ENCODE measurements at places on chromosomes 16 and 17.

- no peak for DNase-seq
Measured at GRCh38 chr17:49041527-49041926, 44.3 kb downstream of the IGF2BP1 start.

DNA sequence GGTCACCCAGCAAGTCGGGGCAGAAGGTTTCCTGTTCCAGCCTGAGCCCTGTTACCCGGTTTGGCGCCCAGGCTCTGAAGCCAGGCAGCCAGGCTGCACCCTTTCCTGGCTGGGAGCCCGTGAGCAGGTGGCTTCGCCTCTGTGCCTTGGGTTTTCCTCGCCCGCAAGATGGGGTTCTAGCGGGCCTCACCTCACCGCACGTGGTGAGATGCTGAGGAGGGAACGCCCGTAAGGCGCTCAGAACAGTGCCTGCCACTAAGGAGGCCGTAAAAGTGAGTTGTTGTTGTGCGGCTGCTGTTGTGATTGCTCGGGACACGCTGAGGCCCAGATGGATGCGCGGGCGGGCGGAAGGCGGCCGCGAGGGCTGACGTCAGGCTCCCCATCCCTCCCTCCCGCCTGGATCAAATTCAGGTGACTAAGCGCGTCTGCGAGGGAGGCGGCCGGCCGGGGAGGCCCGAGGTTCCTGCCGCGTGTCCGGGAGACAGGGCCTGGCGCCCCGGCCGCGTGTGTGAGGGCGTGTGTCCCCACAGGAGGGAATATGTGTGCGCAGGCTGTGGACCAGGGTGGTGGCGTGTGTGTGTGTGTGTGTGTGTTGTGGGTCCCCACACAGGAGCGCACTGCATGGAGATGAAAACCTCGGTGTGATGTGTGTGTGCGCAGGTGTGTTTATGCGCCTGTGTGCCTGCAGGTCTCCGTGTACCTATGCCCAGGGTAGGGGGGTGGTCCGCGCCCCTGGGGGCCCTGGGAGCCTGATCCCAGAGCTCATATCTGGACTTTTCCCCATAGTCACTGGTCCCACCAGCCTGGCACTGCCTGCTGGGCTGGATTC is 4.3 kb downstream of the CAMKK1 start:
- DNase-seq, result no peak

DNA sequence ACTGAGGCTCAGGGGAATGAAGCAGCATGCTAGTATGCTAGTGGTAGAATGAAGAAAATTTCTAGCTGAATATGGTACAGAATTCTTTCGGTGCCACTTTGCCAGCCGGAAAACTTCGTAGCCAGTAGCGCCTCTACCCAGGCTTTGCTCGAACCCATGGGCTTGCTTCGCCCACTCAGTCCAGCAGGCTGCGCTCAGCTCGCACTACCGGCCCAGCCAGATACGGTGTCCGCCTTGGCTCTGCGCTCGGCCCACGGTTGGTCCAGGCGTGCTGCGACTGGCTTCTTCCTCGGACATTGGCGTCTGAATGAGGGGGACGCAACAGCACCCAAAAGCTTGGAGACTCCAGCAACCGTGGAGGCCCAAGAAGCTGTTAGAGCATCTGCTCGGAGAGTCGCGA is 372.5 kb upstream of the CDH8 start:
- no peak for DNase-seq

DNA sequence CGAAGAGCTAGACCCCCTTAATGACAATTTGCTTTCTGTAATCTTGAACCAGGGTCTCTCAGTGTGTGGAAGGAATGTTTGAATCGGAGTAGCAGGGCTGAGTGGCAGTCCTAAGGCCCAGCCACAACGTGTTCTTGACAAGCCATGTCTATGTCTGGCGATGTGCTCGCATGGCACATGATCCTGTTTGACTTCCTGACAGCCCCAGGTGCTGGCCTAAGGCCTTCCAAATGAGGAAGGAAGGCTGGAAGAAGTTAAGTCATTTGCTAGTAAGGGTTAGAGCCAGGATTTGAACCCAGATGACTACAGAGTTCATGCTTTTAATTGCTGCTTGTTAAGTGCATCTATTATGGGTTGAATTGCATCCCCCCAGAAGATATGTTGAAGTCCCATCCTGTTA is 486.7 kb downstream of the MAF start:
- no peak for DNase-seq

GRCh38 chr16:1129106-1129960 is 23.6 kb upstream of the CACNA1H start:
- no peak for DNase-seq

DNA sequence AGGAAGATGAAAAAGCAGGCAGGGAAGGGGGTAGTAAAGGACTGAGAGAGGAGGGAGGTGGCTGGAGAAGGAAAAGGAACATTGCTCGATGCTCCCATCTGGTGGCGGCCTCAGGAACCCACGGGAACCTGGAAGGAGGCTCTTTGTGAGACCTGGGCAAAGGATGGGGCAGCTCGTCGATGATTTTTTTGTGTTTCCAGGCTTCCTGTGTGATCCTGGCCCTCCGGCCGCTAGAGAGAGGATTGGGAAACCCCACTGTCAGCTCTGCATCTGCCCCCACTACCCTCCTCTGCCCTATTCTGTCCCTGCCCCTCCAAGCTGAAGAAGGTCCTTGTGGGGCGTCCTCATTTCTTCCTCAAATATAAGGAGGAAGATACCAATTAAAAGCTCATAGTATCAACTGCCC is 6.6 kb downstream of the WFIKKN2 start:
- no peak for DNase-seq

- DNase-seq, result no peak
Measured at GRCh38 chr16:10261077-10261476, 78.8 kb upstream of the GRIN2A start.

- DNase-seq, result no peak
Measured at GRCh38 chr17:4584101-4584916, at the start of gene SMTNL2. Gene SMTNL2 (plus strand): TSS chr17:4584529. CDS start chr17:4584606, 77 bp downstream.

GRCh38 chr17:13273806-13274205 is 256.0 kb upstream of the ELAC2 start:
- DNase-seq, result no peak

Measured in cortex of kidney (tissue), 1 donor.